ENCODE measurements at places on chromosomes 2 and 18. TPM values are rescaled to one million over a fixed set of nuclear protein-coding genes. Genes with fewer than 3 reads are reported as not detected.

DNA sequence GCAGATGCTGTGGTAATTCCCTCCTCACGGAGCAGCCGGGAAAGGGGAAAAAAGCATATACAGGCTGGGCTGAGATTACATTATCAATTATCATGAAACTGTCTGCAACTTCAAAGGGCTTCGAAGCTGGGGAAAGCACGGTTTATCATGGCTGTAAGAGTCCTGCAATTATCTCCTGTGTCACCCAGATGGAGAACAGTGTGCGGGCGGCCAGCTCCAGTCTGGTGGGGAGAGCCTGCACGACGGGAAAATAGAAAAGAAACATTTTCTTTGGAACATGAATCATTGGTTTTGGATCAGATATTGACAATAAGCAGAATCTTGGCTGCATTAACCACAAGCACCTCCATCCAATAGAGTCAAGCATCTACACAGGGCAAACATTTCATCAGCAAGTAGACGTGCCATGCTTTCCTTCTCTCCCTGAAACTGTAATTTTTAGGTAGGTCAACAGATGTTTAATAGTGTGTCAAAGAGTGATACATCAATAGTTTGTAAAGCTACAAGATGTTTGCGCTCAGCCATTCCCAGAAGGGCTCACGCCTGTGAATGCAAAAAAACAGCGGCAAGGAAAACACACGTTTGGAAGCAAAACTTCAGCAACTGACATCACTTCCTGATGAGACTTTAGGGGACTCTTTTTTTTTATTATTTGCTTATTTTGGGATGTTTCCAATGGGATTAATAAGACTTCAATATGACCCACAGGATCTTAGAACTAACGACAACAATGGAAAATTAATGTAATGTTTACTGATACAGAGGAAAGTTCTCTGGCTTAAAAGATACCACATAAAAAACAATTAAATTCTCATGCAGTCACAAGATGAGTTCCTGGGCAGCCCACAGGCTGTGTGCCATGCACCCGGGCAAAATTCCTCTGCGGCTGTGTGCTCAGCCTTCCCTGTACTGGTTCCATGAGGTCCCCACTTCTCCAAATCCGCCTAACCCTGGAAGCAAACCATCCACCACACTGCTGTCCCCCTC lies 111.0 kb upstream of the SALL3 start:
- DNase-seq = no peak

- DNase-seq = no peak
These were observed 106.7 kb downstream of the XRCC5 start for GRCh38 chr2:216215658-216216390.

GRCh38 chr2:5528706-5529105 lies 163.5 kb upstream of the SOX11 start:
- DNase-seq = no peak

Gene CROCC2
- not detected for total RNA-seq

DNA sequence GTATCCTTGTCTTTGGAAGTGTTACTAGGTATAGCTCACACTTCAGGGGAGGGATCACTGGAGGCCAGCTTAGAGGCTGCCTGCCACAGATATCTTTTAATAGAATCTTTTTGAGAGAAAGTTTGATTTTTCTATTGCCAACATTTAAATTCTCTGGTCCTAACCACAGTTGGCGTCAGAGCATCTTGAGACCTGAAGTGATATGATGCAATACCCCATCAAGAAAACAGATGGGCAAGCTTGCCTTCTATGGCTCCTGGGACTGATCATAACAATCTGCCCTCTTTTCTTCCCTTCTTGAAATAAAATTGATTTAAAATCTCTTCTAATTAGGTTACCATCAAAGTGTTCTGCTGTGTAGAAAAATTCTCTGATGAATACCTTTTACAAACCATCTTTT lies 105.5 kb upstream of the ACKR3 start:
- no peak for DNase-seq

Measured in activated CD8-positive, alpha-beta T cell treated with anti-CD3 and anti-CD28 coated beads for 36 hours (primary cell).